GM23338 (cell line): ENCODE measurements at places on chromosomes 6 and 20.

GRCh38 chr20:4328541-4328940 is 313.2 kb upstream of the RNF24 start:
- DNase-seq = no peak

- DNase-seq = no peak
Observed at GRCh38 chr6:165999279-165999678, 168.4 kb downstream of the TBXT start.

GRCh38 chr6:3664625-3665041 is 86.9 kb downstream of the PXDC1 start:
- peak; percentile 6 for DNase-seq

DNA sequence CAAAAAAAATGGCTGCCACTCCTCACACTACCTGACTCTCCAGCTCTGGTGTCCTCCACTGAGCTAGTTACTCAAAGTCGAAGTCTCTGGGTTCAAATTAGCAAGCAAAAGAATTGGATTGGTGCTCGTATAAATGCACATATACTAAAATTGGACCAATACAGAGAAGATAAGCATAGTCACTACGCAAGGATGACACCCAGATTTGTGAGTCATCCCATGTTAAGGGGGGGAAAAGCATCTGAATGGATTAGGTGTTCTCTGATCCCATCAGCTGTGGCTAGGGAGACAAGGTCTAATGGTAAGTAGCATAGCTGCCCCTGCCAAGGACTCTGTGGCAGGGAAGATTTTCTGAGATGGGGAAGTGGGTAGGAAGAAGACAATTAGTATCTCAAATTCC is 18.3 kb upstream of the AMD1 start:
- no peak for DNase-seq

- DNase-seq = no peak
Observed at GRCh38 chr6:2546901-2547300, 203.8 kb downstream of the MYLK4 start.

DNA sequence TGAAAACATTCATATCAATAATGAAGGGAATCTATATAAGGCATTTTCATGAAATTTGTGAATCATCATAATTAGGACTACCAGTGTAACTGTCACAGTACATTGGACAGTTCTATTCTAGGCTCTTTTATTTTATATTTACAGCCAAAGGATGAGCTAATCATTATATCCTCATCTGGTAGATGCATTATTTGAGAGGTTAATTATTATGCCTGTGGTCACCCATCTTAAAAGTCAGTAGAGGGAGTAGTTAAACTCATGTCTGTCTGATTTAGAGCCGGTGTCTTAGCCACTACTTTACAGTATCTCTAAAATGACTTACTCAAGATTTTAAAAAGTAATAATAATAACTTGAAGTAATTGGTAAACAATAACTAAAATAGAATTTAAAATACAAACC is 899.3 kb upstream of the MAP3K7 start:
- DNase-seq = no peak

GRCh38 chr20:43843965-43844660 is 70.5 kb upstream of the TOX2 start:
- DNase-seq = no peak

GRCh38 chr6:39441986-39442385 is 119.5 kb upstream of the KCNK16 start:
- no peak for DNase-seq

DNA sequence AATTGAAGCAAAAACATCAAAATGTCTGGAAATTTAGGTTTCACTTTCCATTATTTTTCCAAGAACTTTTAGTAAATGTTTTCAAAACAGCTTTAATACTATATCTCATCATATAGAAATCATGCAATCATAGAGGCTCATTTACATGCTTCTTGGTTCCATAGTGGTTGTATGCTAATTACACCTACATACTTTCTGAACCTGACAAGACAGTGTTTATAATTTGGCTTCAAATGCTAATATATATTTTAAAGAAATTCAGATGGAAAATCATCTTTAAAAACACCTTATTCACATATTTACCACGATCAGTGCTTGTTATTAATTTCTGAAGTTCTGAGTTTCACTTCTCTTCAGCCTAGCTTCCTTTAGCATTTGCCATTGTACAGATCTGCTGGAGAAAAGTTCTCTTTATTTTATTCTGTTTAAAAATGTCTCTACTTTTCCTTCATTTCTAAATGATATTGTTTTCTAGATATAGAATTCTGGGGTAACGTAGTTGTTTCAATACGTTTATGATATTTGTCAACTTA is 89.9 kb downstream of the PLCB1 start:
- DNase-seq = no peak

- DNase-seq = no peak
Observed at GRCh38 chr6:163522033-163522432, 107.5 kb downstream of the QKI start.

DNA sequence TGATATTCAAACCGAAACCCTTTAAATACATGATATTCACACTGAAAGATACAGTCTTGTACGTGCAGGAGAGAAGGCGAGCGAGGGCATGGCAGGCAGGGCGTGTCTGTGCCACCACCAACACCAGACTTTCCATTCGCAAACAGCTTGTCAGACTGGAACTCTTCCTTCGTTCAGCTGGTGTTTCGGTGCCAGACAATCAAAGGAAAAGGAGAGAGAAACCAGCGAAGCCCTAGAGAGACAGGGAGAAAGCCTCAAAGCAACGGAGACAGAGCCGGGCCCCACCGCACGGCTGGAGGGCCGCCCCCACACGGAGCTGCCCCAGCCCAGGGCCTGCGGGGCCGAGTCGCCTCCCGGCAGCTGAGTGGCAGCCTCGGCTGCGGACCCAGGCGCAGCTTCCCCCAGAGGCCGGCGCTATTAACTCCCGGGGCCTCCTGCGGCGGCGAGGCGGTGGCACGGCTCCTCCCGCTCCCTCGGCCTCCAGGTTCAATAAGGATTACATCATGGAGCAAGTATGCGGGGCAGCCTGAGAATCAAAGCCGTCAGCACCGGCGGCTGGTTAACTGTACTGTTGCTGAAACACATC is 32.1 kb upstream of the NR2E1 start:
- peak; percentile 98 for DNase-seq

DNA sequence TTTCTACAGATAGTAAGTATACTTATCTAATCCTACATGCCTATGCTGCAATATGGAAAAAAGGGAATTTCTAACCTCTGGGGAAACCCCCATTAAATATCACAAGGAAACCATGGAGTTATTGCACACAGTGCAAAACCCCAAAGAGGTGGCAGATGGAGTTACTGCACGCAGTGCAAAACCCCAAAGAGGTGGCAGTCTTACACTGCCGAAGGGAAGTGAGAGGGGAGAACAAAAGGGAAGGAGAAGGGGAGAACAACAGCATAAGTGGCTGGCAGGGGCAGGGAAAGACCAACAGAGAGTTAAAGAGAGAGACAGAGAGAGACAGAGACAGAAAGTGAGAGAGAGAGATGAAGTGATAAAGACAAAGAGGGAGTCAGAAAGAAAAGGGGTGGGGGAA is 43.8 kb upstream of the EIF2S2 start:
- DNase-seq = no peak

- peak; percentile 46 for DNase-seq
Observed at GRCh38 chr20:20407891-20408805, 40.2 kb downstream of the INSM1 start.

GRCh38 chr6:22364306-22364705 is 67.5 kb upstream of the PRL start:
- DNase-seq = no peak

GRCh38 chr6:82957171-82957867 is 108.3 kb downstream of the UBE3D start:
- no peak for DNase-seq

GRCh38 chr6:167056370-167056769 is 57.2 kb downstream of the CEP43 start:
- DNase-seq = no peak

DNA sequence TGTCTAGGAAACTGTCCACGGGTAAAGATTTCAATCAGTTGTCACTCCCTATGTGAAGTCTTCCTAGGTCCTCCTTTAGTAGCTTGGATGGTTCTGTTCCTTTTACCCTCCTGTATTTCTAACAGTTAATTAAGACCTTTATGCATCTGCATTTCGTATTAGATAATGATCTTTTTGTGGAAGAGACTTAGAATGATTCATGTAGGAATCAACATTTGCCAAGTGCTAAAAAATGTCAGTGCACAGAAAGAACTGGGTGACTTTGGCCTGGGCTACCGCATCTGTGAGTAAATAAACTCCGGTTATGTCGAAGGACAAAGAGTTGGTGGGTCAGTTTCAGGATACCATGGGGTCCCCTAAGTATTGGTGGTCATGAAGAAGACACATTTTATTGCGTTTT is 918.0 kb downstream of the TFAP2A start:
- DNase-seq = no peak

GRCh38 chr6:52076791-52077179 is 10.6 kb downstream of the PKHD1 start:
- peak; percentile 76 for DNase-seq

- no peak for DNase-seq
Observed at GRCh38 chr6:72419966-72420365, 201.9 kb upstream of the KCNQ5 start.

- DNase-seq = peak; percentile 21
Observed at GRCh38 chr6:143750877-143751276, 73.1 kb downstream of the PHACTR2 start.

DNA sequence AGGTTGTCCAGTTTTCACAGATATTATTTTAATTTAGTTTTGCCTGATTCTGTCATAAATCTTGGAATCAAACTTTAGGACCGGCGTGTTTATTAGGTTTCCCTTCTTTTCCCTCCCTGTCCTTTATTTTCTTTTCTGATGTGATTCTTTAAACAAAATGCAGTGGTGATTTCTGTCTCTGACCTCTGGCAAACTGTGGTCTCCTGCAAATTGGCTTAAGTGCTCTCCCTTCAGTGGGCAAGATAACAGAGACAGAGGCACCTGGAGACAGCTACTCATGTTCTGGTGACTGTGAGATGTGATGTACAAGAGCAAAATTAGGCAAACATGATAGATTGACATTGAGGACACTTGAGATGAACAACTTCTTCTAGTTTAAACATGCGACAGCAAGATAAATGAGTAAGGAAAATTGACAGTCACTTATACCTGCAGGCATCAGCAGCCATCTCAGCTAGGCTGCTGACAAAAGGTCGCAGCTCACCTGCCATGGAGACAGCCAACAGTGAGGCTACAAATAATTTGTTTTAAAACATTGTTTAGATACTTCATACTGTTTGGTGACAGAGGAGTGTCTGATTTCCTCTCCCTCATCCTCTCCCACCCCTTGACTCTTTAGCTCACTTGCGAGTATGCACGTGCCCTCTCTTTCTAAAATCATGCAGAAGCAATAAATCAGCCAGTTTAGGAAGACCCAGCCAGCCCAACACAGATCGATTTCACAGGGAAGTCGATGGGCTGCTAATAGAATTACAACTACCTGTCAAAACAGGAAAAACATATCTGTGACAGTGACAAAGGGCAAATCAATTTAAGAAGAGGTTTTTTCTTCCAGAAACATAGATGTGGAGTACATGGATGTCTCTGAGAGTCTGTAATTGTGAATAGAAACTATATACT is 63.4 kb upstream of the MAP3K7 start:
- no peak for DNase-seq

- peak; percentile 51 for DNase-seq
Observed at GRCh38 chr6:56570413-56571359, 72.0 kb downstream of the DST start.

DNA sequence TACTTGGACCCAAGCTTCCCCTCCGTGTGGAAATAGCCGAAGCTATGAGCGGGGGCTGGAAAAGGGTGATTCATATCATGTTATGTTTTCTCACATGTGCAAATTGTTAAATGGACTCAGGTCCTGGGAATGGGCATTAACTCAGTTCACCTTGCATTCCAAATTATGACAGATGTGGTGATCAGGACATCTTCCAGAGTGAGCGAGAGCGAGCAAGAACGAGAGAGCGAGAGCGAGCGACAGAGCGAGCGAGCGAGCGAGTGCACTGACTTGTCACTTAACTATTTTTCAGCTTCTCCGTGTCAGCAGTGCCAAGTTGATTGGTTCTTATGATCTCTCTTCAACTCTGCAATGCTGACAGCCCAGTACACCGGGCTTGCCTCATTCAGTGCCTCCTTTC is 437.4 kb upstream of the NRSN1 start:
- no peak for DNase-seq

DNA sequence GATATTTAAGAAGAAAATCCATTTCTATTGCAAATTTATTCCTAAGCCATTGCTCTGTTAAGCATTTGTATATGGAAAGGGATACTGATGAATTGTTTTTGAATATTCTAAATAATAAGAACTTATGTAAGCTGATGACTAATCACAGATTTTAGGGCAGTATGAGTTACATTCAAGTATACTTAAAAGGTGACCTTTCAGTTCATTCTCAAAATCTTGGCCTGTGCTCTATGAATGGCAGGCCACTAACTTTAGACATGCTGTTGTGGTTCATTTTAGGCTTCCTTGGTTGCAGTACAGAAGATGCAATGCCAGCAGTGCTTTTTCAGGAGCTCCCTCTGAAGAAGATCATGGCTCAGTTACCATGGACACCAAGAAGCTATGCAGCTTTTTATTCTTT is 380.4 kb downstream of the CENPW start:
- no peak for DNase-seq

DNA sequence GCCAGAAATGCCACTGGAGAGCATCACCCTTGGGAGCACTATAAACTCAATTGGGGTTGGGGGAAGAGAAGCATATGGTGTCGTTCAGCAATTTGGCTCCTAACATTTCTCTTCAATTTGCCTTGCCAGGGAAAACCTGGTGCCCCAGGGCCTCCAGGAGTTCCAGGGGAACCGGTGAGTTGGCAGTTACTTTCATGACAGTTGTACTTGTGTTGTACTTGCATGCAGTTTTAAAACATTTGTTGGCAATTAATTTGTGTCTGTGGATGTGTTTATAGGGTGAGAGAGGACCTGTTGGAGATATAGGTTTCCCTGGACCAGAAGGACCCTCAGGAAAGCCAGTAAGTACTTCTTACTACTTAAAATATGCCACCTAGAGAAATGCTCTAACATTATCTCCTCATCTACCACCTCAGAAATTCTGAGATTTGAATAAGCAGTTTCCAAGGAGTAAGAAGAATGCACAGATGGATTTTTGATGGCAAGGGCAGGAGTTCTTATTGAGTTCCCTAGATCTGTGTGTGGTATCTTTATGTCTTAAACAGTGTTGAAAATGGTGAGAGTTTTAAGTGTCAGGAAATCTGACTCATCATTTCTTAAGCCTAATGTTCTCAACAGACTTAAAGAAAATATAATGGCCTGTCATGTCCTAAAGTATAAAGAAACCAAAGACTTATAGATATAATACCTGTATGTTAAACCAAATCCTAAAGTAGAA is 122.5 kb downstream of the COL9A1 start:
- DNase-seq = no peak

GRCh38 chr6:111951497-111952085 is 78.3 kb upstream of the FYN start:
- no peak for DNase-seq

DNA sequence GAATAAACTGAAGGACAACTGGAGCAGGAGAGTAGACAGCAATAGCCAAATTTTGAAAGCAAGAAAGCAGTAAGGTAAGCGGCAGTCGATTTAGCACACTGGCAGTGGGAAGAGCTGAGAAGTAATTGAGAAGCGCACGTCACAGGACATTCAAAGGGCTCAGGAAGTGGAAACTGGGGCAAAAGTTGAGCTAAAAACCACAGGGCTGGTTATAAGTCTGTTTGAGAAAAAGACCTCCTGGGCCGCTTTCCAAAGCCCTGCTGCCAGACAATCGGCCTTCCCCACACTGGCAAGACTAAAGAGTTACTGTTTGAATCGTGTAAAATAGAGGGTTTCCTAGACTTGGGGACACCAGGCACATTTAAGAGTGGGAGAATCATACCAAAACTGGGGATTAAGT is 161.4 kb downstream of the DNAH8 start:
- DNase-seq = no peak

GRCh38 chr20:33896509-33896908 is 85.4 kb downstream of the CHMP4B start:
- DNase-seq = no peak
